GM19239 (cell line): ENCODE measurements at places on chromosomes 1 and 21.

GRCh38 chr21:45050345-45050796, 24.0 kb upstream of the ADARB1 start:
- DNase-seq = no peak

GRCh38 chr1:234665975-234666605, 56.1 kb upstream of the IRF2BP2 start:
- DNase-seq = no peak

GRCh38 chr1:65002508-65003315, 36.4 kb upstream of the JAK1 start:
- DNase-seq = no peak

GRCh38 chr1:157948312-157949073, 45.0 kb upstream of the KIRREL1 start:
- no peak for DNase-seq

- no peak for DNase-seq
These were observed 275.5 kb upstream of the FMN2 start for GRCh38 chr1:239816081-239816782.

- no peak for DNase-seq
These were observed 1.6 kb upstream of the MARK1 start for GRCh38 chr1:220526294-220526693.
